ENCODE measurements at places on chromosomes 6 and 20.

GRCh38 chr6:119350202-119350951 lies 816 bp upstream of the MAN1A1 start:
- peak; percentile 81 for DNase-seq

- DNase-seq: peak; percentile 89
Measured at GRCh38 chr20:53949319-53949839, 121.0 kb downstream of the BCAS1 start.

- no peak for DNase-seq
Measured at GRCh38 chr6:169174516-169175359, 78.9 kb downstream of the THBS2 start.

DNA sequence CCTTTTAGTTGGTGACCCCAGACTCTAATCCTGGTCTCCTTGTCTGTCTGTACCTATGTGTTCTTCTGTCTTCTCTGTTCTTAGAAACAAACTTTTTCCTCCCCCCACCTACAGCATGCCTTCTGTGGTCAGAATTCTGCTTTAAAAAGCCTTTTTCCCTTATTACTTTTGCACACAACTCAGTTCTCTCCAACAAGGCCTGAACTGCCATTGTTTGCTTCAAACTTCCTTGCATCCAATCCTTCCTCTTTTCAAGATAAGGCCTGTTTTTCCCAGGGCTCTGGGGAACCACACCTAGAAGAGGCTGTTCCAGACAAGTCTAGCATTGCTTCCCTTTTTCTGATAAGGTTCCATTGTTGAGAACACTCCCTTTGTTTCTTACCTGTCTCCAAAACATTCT lies 22.2 kb upstream of the NCOA3 start:
- no peak for DNase-seq

DNA sequence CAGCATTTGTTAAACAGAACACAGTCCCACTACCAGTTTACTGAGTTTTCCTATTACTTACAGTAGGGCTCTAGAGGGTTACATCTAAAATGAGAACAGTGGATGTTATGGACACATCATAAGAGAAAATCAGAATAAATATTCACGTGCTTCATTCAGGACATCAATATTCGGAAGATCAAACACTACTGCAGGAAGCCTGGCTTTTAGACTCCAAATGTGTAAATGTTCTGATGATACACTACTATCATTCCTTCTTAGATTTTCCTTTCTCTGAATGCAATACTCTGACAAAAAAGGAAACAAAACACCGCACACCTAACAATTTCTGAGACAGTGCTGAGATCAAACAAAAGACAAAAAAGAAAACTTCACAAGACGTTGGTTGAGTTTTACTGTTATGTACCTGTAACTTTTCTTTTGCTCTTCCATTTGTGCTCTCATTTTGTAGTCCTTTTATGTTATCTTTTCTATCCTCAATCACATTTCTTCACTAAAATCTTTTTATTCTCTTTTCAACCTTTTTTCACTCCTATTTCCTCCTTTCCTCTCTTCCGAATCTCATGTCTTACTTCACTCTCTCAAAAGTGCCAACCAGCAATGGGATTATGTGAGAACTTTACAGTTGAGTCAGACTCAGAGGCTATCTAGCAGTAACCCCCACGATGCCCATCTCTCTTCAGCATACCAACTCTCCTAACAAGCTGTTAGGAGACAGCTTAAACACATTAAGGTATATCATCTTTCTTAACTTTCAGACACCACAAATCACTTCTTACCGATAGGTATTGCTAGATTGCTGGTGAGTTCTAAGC lies 1.7 kb downstream of the FAM184A start:
- no peak for DNase-seq

GRCh38 chr6:11514672-11515071 lies 22.9 kb upstream of the TMEM170B start:
- DNase-seq: no peak

- no peak for DNase-seq
Measured at GRCh38 chr6:152129691-152130151, 322.2 kb downstream of the ESR1 start.

DNA sequence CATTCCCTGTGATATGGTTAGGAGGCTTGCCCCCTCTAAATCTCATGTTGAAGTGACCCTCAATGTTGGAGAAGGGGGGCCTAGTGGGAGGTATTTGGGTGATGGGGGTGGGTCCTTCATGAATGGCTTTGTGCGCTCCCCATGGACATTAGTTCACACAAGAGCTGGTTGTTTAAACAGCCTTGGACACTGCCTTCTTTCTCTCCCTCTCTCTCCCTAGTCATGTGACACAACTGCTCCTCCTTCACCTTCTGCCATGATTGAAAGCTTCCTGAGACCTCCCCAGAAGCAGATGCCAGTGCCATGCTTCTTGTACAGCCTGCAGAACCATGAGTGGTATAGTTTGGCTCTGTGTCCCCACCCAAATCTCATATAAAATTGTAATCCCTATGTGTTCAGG lies 117.2 kb upstream of the SLC22A16 start:
- DNase-seq: no peak

GRCh38 chr6:43883847-43884651 lies 114.0 kb downstream of the VEGFA start:
- DNase-seq: no peak

DNA sequence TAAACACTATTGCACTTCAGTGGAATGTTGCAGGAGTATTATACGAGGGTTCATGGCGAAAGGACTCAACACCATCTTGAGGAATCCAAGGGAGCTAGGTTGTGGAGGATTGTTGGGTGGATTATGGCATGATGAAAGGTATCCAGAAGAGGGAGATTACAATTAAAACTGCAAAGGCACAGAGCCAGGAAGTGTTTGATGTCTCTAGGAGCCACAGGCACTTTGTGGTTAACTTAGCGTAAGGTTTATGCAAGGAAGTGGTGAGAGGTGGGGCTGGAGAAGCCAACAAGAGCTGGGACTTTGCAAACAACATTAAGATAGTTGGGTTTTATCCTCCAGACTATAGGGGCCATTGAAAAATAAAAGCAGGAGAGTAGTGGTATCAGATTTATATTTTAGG lies 86.6 kb upstream of the TPD52L1 start:
- peak; percentile 84 for DNase-seq

GRCh38 chr20:50163570-50164317 lies 10.2 kb upstream of the PEDS1 start:
- DNase-seq: no peak
